Amniotic epithelial cell (primary cell): ENCODE measurements at places on chromosomes 1 and 21.

GRCh38 chr21:16455526-16455925 lies 725.7 kb downstream of the USP25 start:
- no peak for DNase-seq

DNA sequence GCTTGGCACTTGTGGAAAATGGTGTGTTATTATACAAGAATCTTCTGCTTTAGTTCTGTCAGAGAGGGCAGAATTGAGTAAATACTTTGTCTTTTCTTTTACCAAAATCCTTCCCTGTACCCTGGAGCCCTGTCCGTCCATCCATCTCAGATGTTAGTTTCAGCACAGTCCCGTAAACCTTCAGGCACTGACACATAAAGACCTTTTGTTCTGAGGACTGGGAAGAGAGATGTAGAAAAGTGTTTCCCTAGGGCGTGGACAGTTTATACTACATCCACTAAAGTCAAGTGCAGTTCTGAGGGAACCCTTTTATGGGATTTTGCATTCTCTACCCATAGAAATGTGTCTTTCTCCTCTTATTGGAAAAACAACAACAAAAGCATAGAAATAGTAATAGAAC lies 162.4 kb downstream of the PDE4B start:
- DNase-seq, result no peak

- DNase-seq, result no peak
Measured at GRCh38 chr1:983798-984475, 2.0 kb upstream of the PERM1 start.

- no peak for DNase-seq
Measured at GRCh38 chr1:241063276-241063675, 293.7 kb downstream of the RGS7 start.

DNA sequence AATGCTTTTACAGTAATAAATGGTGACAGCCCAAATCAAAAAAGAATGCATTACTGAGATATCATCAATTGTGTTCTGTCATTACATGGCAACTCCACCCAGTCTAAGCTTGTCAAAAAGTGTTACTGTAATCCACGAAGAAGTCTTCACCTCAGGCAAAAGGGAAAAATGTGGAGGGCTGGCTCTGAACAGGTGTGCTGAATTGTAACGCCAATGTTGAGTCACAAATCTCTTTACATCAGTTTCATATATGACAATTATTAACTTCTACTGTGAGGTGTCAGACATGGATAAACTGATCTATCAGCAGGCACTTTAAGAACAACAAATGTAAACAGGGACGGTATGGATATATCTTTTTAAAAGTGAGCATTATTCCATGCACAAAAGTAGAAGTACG lies 98.5 kb upstream of the DMRTA2 start:
- DNase-seq, result no peak

- no peak for DNase-seq
Measured at GRCh38 chr1:66445492-66446181, 88.3 kb upstream of the SGIP1 start.

DNA sequence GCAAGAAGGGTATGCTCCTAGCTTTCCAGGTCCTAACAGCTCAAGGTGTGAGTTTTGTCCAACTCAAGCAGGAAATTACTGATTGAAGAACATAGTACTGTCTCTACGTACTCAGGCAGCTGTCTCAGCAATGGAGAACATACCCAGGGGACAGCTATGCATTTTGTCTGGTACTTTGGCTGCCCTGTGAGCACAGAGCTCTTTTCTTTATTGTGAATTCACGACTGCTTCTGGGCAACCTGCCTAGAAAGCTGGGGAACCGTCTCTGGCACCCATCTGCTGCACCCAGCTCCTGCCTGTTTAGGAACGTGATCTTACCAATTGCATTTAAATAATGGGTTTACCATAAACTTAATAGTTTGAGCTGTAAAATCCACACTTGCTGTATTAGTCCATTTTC lies 258.1 kb downstream of the HHAT start:
- DNase-seq, result no peak

DNA sequence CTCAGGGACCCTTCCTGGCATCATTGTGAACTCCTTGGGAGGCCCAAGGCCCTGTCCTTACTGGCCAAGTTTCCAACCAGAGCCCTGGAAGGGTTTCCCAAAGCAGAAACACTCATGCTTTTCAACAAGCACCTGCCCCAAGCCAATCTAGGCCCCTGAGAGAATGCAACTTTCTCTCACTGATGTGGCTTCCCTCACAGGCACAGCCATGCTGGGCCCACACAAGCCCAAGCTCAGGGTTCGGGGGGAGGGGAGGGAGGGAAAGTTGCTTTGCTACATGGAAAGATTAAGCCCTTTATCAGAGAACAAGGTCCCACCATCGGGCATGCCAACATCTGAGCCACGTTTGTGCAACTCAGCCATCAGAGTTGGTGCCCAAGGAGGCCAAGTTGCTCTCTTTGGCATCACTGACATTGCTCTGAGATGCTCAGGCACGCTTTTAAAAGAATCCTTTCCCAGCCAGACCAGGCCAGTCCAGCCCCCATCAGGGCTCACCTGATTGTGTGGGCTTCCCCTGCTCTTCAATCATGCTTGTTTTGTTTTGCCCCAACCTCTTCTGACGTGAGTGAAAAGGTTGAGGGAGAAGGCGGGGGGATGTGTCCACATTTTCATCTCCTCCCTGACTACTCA lies 43.5 kb downstream of the RIMS3 start:
- no peak for DNase-seq

DNA sequence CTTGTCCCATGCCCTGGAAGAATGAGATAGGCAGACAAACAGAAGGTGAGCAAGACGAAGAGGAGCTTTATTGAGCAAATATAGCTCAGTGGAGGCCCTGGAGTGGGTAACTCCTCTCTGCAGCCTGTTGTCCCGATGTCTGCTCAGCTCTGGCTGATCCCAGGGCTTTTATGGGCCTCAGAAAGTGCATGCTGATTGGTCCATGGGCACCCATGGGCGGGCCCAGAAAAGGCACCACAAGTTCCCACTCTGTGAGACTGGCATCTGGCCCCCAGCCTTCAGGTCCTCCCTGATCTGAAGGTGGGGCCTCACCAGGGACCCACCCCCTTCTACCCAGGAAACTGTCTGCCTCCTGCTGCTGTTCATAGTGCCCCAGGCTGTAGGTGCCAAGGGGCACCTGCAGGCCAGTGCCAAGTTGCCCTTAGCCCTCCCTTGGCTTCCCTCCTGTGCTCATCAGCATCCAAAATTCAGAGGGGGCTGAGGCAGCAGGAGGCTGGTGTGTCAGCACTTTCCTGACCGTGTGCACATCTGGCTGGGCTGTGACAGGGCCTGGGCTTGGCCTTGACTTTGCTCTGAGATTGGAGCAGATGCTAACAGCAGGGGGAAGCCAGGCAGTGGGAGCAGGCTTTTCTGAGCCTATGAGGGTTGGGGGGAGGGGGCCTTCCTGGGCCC lies 35.4 kb downstream of the ACTL8 start:
- DNase-seq, result no peak

DNA sequence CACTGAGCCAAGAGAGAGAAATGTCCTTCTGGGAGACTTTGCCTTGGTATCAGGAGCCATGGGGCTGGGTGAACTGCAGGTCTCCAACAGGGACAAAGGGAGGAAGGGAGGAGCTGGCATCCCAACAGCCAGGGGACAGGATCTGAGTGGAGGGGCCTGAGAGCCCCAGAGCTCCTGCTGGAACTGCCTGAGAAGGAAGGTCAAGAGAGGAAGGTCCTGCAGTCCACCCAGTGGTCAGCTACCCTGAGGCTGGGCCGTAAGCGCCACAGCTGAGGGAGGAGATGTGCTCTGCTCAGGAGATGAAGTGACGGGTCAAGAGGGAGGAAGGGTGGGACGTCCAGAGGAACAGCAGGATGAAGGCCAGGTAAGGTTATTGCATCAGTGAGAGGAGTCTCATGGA lies 7.5 kb upstream of the CLEC20A start:
- no peak for DNase-seq
